ENCODE measurements at places on chromosomes 6 and 20.

DNA sequence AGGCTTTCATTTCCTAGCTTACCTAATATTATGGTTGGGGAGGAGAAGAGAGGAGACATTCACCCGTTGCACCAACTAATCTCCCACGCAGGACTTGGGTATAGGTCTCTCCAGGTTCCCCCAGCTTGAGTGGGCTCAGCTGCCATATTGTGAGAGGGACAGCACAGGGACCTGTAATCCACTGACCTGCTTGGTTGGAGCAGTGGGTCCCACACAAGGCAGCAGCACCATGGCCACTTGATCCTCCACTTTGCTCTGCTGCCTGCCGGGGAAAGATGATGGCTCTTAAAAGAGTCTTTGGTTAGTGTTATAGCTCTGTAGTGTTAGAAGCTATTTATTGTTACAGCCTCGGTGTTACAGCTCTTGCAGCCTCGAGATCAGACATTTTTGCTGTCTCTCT is 22.5 kb upstream of the ECHDC1 start:
- DNase-seq = no peak

DNA sequence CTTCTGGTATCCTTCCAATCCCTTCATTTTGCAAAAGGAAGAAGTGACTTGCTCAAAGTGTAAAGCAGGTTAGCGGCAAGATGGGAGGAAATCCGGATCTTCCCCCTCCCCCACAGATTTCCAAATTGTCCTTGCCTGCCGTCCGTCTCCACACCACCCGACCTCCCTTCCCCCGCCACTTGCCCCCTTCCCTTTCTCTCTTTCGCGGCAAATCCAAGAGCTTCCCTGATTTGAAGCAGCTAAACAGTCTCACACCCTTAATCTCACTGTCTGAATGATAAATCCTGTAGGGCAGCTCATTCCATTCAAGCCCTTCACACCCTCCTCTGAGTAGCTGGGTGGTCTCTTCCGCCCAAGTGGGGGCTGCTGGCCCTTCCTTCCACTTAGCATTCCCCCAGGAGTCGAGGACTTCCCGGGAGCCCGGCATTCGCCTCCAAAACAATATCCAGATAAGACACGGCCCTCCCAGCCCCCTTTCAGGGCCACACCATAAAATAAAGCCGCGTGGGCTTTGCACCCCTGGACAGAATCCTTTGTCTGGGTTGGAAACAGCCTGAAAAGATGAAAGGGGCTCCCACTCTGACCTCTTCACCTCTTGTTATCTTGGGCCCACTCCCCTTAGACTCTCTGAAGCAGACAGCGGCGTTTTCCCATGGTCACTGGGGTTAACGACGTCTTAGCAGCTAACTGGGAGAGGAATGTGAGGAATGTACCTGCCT is 44.0 kb upstream of the PIM1 start:
- no peak for DNase-seq

GRCh38 chr6:63352544-63353285 is 32.9 kb upstream of the LGSN start:
- peak; percentile 11 for DNase-seq

- no peak for DNase-seq
Measured at GRCh38 chr20:48957533-48957932, 36.0 kb downstream of the ARFGEF2 start.

DNA sequence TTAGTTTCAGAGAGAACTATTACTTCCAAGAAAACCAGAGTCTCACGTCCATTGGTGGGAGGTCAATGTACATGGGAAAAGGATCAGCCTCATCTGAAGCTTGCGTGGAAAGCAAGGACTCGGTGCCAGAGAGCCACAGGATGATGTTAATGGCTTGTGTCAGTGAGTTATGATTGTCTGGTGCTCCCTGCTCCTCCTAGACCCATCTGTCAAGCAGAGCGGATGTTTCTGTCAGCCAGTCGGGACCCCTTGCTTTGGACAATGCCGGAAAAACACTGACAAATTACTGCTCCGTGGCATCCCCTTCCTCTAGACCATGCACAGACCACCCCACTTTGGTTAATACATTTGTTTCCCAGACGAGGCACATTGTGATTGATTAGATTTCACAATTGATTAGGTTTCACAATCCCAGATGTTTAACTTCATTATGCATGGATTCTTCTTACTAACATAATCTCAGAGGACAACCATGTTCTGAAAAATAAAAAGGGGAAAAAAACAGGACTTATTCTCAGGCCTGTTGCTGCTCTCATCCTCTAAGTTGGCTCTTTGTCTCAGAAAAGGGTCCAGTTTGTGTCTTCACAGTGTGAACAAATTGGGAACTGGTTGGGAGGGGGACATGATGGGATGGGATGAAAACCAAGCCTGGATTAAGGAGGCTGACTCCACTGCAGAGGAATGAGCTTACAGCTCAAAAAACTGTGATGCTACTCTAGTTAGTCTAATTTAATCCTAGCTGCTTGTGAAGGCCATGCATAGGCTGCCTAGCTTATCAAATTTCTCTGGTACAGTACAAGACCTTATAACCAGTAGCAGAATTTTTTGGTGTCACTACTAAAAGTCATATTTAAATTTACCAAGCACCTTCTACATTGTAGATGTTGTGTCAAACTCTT is 51.9 kb downstream of the UNC5CL start:
- DNase-seq = no peak

- no peak for DNase-seq
Measured at GRCh38 chr6:45666846-45667245, 289.1 kb upstream of the SUPT3H start.

DNA sequence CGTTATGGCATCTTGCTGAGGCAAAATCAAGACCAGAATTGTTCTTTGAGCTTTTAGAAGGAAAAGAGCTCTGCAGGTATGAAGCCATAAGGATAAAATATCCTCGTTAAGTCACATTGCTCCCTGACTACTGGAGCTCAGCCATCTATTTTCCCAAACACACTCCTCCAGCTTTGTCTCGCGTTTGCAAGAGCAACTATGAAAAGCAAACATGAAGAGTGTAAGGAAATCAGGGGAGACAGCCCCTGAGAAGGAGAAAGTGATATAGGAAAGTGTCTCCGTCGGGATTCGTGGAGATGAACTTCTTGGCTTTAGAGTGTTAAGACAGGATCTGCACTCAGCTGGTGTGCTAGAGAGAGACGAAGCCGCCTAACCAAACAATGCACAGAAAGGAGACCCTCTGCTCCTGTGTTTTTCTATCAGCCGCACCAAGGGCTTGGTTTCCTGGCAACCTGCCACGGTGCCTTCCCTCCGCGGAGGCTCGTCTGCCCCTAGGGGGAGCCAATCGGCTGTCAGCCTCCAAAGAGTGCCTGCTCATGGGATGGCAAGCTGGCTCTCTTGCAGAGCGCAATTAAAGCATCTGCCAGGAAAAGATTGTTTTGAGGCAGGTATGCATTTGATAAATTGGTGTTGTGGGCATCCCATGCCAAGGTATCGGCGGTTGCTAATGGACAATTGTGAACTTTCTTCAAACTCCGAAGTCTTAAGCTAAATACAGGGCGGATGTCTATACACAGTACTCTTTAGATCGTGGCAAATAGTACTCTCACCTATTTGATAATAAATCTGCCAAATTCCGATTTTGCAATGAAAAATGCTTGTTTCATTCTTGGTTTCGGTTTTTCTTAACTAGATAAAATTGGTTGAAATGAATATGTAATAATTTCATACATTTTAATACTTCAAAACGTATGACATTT is 603.2 kb downstream of the RNF144B start:
- peak; percentile 62 for DNase-seq

DNA sequence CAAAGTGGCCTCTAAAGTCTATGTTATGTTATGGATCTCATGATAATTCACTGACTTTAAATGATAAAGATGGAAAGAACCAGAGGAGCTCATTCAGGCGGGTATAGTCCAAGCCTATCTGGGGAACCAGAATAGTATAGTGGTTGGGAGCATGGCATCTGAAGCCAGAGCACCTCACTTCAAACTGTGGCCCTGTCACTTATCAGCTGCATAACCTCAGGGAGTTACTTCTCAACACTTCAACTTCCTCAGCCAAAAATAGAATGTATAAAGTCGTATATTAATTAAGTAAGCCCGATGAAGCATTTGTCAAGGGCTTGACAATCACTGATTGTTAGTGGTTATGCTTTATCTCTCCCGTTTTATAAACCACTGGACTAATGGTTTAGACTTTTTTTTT is 112.7 kb downstream of the RTN4IP1 start:
- DNase-seq = no peak

DNA sequence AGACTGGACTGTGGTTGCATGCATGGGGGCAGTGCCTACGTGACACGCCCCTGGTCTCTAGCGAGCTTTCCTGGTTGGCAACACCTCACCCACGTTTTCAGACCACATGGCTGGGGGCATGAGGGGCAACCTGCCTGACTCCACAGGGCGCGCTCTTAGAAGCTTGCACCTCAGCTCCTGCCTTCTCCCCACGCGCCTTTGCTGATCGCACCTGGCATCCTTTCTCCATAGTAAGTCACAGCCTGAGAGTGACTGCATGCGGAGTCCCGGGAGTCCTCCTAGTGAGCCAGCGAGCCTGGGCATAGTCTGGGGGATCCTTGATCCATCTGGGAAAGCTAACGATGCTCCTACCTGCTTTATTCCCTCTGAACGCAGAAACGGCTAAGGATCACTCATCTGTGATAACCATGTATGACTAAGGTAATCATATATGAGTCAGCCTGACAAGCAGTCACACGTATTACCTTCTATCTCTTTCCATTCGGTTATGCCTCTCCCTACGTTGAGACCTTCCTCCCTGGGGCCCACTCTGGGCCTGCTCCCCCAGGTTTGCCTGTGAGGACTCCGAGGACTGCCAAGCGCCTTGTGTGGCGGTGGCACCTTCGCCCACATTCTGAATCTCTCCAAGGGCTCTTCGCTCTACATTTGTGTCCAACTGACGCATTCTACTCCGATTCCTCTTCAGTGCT is 4.5 kb downstream of the TCFL5 start:
- no peak for DNase-seq

DNA sequence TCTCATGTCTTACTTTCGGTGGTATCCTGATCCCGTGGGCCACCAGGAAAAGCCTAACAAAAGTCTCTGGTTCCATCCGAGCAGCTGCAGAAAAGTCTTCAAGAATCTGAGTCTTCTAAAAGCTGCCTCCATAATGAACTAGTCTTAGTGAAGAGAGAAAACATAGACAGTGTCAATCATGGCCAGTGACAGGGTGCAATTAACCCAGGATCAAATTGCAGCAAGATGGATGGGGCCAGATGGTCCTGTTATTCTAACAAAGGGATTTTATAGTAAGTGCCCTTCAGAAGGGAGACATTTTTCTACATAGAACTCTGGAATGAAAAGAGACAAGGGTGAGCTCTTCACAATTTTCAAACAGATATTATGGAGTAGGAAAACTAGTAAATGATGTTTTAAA is 281.6 kb upstream of the ZFP64 start:
- DNase-seq = no peak

GRCh38 chr6:6920114-6920986 is 187.4 kb upstream of the RREB1 start:
- DNase-seq = no peak

All from activated naive CD4-positive, alpha-beta T cell treated with anti-CD3 and anti-CD28 coated beads for 36 hours (primary cell).